ENCODE measurements at places on chromosomes 2 and 18. TPM values are rescaled to one million over a fixed set of nuclear protein-coding genes. Genes with fewer than 3 reads are reported as not detected.

Gene ANKRD30BL
- not detected for total RNA-seq

Gene TPRKB
- total RNA-seq, result 40.8 TPM

Gene RBM45
- 6.4 TPM for total RNA-seq

Gene DPP10
- total RNA-seq, result 8.4 TPM

Gene MCM6
- total RNA-seq, result 0.37 TPM

Gene EVA1A
- total RNA-seq, result not detected

Gene COL4A4
- 3.4 TPM for total RNA-seq

Gene SLC16A14
- 3.2 TPM for total RNA-seq

Gene GALR1
- total RNA-seq, result 0.14 TPM

Gene GCFC2
- total RNA-seq, result 27.7 TPM
